ENCODE measurements at places on chromosomes 16 and 17. TPM values are rescaled to one million over a fixed set of nuclear protein-coding genes. Genes with fewer than 3 reads are reported as not detected.

NOXO1 gene
- total RNA-seq = not detected

WNT9B gene
- 0.06 TPM for total RNA-seq

TMEM219 gene
- total RNA-seq = 39.8 TPM

KCNG4 gene
- not detected for total RNA-seq

GRCh38 chr17:79156463-79157095, 82.0 kb downstream of the ENGASE start:
- no peak for DNase-seq

- DNase-seq = no peak
Measured at GRCh38 chr16:69384974-69385373, 833 bp downstream of the TERF2 start.
